GM23338 (cell line): ENCODE measurements at places on chromosomes 7 and 10. TPM values are rescaled to one million over a fixed set of nuclear protein-coding genes. Genes with fewer than 3 reads are reported as not detected.

DNA sequence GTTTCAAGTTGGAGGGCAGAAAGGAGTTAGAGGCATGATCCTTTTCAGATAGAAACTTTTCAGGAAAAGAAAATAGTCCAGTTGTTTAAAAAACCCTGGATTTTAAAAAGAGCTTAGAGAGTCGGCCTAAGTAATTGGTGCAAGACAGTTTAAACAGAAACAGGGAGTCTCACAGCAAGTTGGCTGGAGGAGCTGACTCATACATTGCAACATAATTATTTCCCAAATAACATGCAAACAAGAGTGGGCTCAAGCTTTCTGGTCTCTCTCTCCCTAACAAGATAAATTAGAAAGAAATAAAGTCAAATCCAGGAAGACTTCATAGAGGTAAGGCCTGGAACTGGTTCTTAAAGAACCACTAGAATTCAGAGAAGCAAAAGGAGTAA, 100.3 kb upstream of the AGBL3 start:
- DNase-seq, result no peak

DNA sequence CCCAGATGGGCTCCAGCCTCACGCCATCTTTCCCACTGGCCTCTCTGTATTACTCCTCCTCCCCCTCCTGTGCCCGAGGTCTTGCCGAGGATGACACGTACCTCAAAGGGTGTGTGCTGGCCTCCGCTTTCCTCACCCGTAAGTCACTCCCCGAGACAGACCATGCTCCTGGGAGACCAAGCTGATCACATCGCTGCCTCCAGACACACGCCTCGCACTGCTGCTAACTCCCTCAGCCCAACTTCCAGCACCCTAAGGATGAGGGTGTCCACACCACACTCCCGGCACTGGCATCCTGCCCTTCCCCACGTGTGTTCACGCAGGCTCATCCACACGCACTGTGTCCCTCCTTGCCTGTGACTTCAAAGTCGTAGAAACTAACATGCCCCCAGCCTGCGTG, 24.0 kb downstream of the MAD1L1 start:
- DNase-seq, result no peak

Gene SRPK2
- 66.3 and 85.4 TPM in 2 replicates for total RNA-seq

Gene FAM24B
- 6.5 and 10.9 TPM in 2 replicates for total RNA-seq
